GM19239 (cell line): ENCODE measurements at places on chromosomes 4 and X.

DNA sequence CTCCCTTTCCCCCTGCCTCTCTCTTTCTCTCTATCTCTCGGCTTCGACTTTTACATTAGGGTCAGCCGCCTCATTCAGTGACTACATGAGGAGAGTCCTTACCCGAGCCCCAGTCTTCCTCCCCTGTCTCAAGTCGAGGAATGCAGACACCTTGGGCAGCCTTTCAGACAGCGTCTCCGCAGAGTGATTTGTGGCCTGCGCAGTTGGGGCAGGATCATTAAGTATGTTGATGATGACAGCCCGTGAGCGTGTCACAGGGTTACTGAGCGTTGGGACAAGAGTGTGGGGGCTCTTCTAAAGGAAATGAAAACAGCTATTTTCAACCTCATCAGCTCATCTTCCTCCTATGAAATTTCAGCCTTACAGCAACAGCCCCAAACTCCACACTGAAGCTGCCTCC is 312.1 kb upstream of the GATB start:
- no peak for DNase-seq

GRCh38 chrX:115324194-115324593 is 34.7 kb downstream of the LUZP4 start:
- no peak for DNase-seq

DNA sequence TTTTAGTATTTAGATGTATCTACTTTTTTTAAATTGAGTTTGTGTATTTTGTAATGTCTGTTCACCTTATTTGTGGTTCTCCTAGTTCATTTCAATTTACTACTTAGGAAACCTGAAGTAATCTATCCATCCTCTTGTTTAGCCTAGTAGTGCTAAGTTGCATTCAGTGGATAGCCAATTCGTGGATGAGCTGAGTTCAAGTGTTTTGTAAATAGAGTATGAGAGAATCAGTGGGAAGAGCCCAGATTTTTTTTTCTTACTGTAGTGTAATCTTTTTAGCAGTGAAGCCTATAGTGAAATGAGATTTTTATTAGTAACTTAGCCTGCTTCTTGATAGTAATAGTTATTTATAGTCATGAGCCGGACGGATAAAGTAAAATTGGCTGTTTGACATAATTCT is 21.7 kb downstream of the STAG2 start:
- DNase-seq = no peak

DNA sequence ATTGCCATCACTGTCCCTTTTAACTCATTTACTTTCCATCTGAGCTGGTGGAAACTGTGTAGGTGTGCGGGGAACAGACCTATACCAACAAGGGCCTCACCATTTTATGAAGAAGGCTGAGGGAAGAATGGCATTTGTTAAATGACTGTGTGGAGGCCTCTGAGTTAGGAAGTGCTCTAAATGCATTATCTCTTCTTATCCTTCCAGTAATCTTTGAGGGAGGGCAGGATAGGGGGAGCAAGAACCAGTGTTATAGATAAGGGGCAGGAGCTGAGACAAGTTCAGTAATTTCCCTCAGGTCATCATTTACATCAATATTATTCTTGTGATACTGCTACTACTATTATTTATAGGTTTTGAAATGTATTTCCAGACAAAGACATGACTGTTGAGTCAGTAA is 122.4 kb upstream of the PDLIM3 start:
- DNase-seq = no peak

DNA sequence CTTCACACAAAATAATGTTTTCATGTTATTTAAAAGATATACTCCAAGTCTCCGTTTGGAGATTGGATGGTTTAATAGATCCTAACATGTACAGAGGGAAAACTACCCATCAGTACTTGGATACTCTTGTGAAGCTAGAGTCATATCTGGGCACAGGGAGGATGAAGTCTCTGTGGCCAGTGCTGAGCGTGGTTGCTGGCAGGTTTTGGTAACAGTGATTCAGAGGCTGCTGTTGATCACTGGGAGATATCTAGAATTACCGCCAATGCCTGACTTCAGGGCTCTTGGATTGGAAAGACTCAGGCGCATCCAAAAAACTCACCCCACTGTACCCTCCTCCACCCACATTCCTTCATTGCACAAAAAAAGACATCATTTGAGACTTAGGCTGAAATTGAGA is 107.2 kb upstream of the PGRMC2 start:
- DNase-seq = no peak

DNA sequence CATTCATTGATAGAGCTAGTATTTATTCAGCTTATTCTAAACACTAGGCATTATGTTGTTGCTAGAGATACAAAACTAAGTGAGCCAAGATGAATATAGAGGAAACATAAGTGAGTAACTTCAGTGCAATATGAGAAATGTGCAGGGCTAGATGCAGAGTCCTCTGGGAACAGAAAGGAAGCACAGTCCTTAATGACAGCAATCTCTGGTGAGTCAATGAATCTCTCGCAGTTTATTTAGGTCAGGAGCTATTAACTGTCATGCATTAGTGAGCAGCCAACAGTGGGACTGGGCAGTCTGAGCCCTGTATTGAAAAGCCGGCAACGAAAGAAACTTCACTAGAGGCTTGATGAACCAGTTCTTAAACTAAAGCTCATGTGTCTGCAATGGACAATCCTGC is 598.1 kb upstream of the MAGEB2 start:
- no peak for DNase-seq

DNA sequence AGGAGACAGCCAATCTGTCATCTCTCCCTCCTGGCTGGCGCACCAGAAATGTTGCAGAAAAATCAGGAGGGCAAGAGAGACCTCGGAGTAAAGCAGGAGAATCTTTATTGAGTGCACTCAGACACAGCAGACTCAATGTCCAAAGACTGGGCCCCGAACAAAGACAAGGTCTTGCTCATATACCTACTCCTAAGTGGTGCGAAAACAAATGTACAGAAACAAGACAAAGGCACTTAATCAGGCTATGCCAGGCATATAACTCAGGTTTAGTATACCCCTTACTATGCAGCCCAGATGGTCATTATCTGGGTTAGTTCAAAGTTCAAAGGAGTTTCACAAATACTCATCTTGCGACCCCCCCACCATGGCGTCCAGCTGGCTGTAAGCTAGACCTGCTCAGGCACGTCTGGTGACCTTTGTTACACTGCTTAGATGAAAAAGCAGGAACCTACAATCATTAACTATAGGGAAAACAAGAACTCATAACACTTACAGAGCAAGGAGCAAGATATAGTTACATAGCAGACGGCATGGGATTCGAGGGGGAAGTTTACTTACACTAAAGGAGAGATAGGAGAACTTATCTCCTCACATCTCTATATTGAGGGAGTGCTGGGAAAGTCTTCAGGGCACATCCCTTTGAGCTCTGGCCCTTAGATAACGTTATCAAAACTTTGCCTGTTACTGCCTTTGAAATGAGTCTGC is 27.5 kb downstream of the SULT1E1 start:
- DNase-seq = no peak

GRCh38 chr4:152399246-152399645 is 136.6 kb downstream of the FBXW7 start:
- no peak for DNase-seq

- DNase-seq = no peak
Measured at GRCh38 chr4:121690001-121690400, 6.8 kb downstream of the ANXA5 start.

GRCh38 chr4:18318682-18319388 is 297.3 kb upstream of the LCORL start:
- no peak for DNase-seq

DNA sequence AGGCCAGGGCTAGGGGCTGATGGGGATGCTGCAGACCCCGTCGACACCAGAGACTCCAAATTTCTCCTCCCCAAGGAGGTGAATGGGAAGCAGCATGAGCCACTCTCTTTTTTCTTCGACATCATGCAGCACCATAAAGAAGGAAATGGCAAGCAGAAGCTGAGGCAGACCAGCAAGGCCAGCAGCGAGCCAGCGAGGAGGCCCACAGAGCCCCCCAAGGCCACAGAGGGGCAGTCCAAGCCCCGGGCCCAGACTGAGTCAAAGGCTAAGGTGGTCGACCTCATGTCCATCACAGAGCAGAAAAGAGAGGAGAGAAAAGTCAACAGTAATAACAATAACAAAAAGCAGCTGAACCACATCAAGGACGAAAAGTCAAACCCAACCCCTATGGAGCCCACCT is 56.1 kb downstream of the TNIP2 start:
- no peak for DNase-seq

DNA sequence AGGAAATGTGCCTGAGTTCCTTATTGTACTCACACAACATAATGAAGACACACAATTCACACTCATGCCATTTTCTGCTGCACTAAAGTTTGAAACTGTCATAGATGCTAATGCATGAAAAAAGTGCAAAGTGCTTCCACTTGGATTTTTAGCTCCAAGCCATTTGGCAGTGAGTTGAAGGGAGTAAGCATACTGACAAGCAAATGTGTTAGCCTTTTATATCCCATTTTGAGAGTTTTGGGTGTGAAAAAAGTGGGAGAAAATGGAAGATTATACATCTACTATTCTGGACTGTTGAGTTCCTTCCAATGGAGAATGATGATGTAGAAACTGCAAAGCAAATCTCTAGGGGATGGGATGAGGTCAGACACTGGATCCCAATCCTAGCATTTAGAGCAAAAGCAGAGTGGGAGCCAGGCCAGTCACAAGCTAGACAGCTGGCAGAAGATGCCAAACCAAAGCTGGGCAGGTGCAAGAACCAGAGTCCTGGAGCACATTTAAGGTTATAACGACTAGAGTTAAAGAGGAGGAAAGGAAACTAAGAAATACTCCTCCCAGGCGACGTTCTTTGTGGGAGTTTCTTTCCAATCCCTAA is 216.8 kb downstream of the FBXO8 start:
- no peak for DNase-seq

DNA sequence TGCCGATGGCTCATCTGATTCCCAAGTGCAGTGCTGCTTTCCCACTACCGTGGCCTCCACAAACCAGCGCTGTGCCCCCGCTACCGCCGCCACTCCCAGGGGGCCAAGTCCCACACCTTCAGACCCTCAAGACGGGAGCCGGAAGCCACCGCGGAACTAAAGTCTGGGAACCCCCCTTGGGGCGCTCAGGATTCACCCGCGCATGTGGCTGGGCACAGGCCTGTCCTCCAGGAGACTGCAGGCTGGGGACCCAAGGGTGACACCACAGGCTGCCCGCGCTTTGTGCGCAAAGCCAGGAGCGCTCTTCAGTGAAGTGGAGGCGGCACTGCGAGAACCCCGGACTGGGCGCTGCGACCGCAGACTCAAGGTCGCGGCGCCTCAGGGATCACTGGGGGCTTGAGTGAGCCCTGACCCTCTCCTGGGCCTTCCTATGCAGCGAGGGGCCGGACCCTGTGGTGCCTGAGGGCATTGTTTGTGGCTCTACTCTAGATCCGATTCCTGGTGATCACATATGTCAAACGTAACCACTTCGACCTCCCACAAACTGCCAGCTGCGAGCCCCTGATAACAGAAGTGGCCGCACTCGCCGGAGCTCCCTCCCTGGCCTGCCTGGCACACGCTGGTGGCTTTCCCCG is 20.4 kb upstream of the TBC1D14 start:
- no peak for DNase-seq

DNA sequence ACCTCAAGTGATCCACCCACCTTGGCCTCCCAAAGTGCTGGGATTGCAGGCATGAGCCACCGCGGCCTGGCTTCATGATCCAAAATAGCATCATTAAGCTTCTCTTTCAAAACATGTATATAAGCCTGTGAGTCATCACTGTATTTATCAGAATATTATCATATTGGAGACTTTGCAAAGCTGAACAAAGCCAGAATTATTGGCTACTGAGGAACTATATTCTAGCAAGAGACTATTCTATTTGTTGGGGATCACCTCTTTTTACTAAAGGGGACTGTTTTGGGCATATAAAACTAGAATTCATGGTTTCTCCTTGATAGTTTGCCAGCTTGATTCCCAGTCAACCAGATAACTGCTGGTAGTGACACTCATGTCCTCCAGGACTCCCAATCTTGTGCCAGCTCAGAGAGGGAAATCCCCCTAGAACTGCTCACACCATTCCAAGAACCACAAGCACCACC is 40.1 kb downstream of the TET2 start:
- no peak for DNase-seq

- DNase-seq = no peak
Measured at GRCh38 chrX:153703036-153703370, 15.3 kb downstream of the SLC6A8 start.

DNA sequence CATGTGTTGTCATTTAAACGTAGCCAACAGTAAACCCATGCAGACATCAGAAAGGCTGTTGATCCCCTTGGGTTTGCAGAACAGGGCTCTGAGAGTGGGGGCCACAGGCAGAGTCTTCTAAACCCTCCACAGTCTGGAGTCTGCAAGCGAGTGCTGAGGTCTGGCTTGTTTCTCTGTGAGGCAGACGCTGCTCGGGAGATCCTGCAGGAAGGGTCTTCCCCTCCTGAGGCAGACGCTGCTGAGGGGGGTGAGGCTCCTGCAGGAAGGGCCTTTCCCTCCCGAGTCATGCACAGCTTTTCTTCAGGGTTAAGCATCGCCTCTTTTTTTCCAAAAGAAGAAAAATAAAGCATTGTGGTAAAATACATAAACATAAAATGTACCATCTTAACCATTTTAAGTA is 17.1 kb upstream of the PDE6B start:
- no peak for DNase-seq

- DNase-seq = peak; percentile 83
Measured at GRCh38 chr4:118835571-118836300, at the start of gene SEC24D. TSS of gene SEC24D (minus strand) at chr4:118836126. CDS start at chr4:118833696, 2,430 bp downstream.

DNA sequence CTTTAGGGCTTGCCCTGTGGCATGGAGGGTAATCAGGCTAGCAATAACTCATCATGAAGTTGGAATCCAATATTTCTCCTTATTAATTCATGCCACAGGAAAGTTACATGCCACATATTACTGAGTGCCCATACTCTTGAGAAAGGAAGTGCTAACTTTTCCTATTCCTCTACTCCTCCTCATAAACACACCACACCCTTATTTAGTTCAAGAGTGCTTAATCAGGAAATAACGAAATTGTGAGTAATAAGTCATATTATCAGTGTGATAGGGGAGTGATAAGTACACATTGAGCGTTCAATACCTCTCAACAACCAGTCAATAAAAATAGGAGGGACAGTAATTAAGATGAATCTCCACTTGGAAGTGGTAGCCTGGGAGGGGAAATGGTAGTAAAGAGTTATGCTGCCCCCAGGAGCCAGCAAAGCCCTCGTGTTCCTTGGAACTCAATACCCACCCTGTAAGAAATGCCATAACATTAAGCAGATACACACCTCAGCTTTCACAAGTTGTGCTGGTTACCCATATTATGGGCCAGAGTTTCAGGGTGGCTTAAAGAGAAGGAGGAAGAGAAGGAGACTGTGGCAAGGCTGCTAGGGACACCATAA is 410.0 kb upstream of the NR3C2 start:
- DNase-seq = no peak
